ENCODE measurements at places on chromosomes 1 and 21.

- DNase-seq = no peak
These were observed 675.0 kb downstream of the USP25 start for GRCh38 chr21:16404776-16405175.

DNA sequence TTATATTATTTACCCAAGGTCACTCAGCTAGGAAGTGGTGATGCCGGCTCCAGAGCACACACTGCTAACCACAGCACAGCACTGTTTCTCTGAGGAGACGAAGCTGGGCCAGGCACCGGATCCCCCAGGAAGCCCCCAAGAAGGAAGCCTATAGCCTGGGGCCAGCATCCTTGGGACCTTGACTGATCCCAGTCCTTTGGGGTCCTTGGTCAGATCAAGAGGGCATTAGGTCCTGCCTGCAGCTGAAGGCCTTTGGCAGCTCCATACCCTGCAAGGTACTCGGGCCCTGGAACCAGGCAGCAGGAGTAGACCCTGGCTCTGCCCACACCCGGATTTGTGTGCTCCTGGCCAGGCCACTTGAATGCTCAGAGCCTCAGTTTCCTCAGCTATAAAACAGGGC, 128.0 kb downstream of the LACTBL1 start:
- no peak for DNase-seq

DNA sequence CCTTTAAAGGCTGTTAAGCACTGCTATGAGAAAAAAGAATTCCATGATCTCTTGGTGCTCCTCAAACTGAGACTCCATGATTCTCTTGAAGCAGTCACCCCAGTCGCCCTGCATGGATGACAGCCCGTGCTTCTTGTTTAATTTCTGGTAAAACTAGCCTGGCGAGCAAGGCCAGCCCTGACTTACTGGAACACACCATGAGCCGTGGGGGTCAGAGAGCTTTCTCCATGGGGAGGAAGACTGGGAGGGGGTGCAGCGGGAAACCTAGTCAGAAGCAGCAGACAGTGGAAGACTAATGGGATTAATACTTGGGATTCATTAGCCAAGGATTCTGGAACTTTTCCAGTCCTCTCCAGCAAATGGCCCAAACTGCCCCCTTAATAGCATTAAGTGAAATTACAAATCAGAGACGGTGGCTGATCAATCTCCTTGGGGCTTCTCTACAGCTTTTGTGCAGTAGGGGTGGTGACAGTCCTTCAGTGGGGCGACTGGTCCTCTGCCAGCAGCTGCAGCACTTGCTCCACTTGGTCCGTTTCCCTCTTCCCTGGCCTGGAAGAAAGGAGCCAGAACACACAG, 57.2 kb upstream of the LRRN2 start:
- DNase-seq = no peak

- no peak for DNase-seq
These were observed 85.9 kb upstream of the PUM1 start for GRCh38 chr1:31151402-31151801.

All from H9 (cell line).